H9 (cell line): ENCODE measurements at places on chromosomes 7 and 10.

GRCh38 chr10:33234831-33235237 lies 99.6 kb downstream of the NRP1 start:
- DNase-seq: no peak

GRCh38 chr7:80860554-80860953 lies 58.3 kb downstream of the SEMA3C start:
- DNase-seq: no peak

GRCh38 chr7:11474902-11475585 lies 357.0 kb downstream of the THSD7A start:
- DNase-seq: no peak

DNA sequence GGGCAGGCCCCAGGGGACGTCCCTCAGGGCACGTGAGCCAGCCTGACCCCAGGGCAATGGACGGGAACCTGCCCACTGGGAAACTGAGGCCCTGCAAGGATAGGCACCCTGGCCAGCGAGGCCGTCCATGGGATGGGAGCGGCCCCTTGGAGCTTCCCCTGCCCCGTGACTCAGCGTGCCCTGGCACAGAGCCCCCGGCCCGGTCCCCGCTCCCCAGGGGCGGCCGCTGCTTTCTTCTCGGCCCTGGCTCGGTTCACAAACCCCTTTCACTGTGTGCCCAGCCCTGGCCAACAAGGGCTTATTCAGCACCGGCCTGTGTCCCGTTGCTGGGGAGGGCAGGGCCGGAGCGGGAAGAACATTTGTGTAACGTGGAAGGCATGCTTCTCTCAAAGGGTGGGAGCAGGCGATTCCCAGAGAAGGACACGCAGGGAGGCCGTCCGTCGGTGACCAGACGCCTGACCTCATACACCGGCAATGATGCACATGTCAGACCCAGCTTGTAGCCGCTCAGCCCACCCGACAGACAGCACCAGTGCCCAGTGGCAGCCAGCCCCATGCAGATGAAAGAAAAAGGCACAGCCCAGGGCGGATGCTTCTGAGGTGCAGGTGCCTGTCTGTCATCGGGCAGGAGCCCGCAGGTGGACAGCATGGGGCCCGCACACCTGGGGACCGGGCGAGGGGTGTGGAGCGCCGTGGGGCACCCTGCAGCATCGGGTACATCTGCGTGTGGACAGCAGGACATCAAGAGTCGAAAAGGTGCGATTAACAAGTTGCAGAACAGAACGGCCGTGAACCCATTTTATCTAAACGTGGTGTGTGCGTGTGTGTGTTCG lies 94.5 kb downstream of the PDGFA start:
- no peak for DNase-seq
